Naive thymus-derived CD4-positive, alpha-beta T cell (primary cell): ENCODE measurements at places on chromosomes 16 and 17.

DNA sequence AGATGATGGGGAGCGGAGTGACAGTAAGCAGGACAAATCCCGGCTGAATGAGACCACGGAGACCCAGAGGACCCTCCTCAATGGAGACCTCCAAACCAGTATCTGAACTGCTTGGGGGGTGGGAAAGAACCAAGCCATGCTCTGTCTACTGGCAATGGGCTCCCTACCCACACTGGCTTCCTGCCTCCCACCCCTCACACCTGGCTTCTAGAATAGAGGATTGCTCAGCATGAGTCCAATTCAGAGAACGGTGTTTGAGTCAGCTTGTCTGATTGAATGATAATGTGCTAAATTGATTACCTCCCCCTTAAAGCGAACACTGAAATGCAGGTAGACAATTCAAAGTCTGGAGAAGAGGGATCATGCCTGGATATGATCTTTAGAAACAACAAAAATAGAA is 5.5 kb downstream of the SSTR2 start:
- H3K36me3 ChIP-seq = no peaks in the 10 kb centered on the region
- no peak for DNase-seq
- no peaks in the 10 kb centered on the region for H3K27me3 ChIP-seq
- H3K4me1 ChIP-seq = no peaks in the 10 kb centered on the region
- H3K27ac ChIP-seq = no peak overlapping the region

GRCh38 chr17:36755586-36755985 is 154.2 kb downstream of the MRM1 start:
- no peaks in the 10 kb centered on the region for H3K4me1 ChIP-seq
- no peak overlapping the region for H3K27ac ChIP-seq
- H3K4me3 ChIP-seq = no peak overlapping the region
- H3K27me3 ChIP-seq = no peaks in the 10 kb centered on the region
- no peaks in the 10 kb centered on the region for H3K36me3 ChIP-seq

GRCh38 chr17:72270273-72270924 is 149.6 kb downstream of the SOX9 start:
- H3K27me3 ChIP-seq = no peaks in the 10 kb centered on the region
- H3K36me3 ChIP-seq = no peaks in the 10 kb centered on the region
- no peak overlapping the region for H3K27ac ChIP-seq
- no peak for DNase-seq
- H3K4me1 ChIP-seq = no peaks in the 10 kb centered on the region
- no peak overlapping the region for H3K4me3 ChIP-seq

GRCh38 chr17:44642834-44643233 is 13.4 kb upstream of the MEIOC start:
- no peaks in the 10 kb centered on the region for H3K4me1 ChIP-seq
- peaks cover 6% of the 10 kb centered on the region for H3K27me3 ChIP-seq
- no peak for DNase-seq
- H3K4me3 ChIP-seq = no peak overlapping the region
- H3K36me3 ChIP-seq = no peaks in the 10 kb centered on the region

- no peak overlapping the region for H3K27ac ChIP-seq
- no peaks in the 10 kb centered on the region for H3K27me3 ChIP-seq
- no peak for DNase-seq
Observed at GRCh38 chr17:48352630-48353029, 77.4 kb downstream of the SKAP1 start.

GRCh38 chr16:53980675-53981074 is 276.7 kb downstream of the FTO start:
- DNase-seq = no peak
- H3K36me3 ChIP-seq = no peaks in the 10 kb centered on the region
- H3K27ac ChIP-seq = no peak overlapping the region

- no peak overlapping the region for H3K4me3 ChIP-seq
- H3K27me3 ChIP-seq = no peaks in the 10 kb centered on the region
- peaks cover 3% of the 10 kb centered on the region for H3K4me1 ChIP-seq
- H3K36me3 ChIP-seq = no peaks in the 10 kb centered on the region
- DNase-seq = no peak
Observed at GRCh38 chr17:76017481-76018339, 9.4 kb downstream of the EVPL start.
